ENCODE measurements at places on chromosomes 4 and X.

GRCh38 chr4:112073181-112073580, 72.1 kb upstream of the FAM241A start:
- no peak for DNase-seq

GRCh38 chr4:32986236-32986635, 2266.1 kb downstream of the PCDH7 start:
- DNase-seq = no peak

DNA sequence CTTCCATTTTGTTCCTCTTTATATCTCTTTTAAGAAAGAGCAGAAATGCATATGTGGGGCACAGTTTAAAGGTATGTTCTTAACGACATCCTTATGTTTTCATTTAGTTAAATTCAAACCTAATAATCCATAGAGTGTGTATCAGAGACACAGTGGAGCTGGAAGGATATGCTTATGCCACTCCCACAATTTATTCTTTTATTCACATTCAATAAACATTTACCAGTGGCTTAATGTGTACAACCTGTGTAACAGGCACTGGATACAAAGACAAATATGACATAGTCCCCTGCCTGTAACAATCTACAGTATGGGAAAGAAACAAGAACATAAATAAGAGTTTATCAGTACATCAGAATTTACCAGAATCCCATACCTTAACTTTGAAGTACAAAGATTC, 22.4 kb upstream of the CORIN start:
- no peak for DNase-seq

DNA sequence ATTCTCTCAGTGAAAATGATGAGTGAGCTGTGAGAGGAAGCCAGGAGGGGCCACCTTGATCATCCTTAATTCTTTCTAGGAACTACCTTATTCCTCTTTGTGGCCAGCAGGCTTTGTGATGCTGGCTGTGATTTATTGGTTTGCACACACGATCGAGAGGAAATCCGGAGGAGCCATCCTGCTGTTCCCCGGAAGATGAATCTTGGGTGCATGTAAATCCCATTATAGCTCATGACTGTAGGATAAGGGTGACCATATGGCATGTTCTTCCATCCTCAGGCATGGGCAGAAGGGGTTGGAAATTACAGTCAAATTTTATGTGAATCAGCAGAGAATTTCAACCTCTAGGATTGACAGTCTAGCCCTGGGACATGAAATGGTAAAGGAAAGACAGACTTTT, 254.5 kb downstream of the UNC5C start:
- no peak for DNase-seq

DNA sequence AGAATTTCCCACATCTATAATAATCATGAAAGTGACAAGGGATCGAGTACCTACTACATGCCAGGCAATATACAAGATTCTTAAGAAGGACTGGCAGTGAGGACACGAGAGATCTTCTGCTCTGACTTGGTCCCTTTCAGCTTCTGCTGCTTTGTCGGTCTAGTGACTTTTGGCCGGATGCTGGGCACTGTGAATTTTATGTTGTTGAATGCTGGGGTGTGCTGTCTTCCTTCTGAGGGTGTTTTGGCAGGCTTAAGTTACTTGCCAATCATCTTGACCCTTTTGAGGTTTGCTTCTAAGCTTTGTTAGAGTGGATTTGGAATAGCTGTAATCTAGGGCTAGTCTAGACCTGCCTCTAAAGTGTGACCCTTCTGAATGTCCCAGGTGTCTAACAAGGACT, 23.5 kb downstream of the NAT8L start:
- no peak for DNase-seq

DNA sequence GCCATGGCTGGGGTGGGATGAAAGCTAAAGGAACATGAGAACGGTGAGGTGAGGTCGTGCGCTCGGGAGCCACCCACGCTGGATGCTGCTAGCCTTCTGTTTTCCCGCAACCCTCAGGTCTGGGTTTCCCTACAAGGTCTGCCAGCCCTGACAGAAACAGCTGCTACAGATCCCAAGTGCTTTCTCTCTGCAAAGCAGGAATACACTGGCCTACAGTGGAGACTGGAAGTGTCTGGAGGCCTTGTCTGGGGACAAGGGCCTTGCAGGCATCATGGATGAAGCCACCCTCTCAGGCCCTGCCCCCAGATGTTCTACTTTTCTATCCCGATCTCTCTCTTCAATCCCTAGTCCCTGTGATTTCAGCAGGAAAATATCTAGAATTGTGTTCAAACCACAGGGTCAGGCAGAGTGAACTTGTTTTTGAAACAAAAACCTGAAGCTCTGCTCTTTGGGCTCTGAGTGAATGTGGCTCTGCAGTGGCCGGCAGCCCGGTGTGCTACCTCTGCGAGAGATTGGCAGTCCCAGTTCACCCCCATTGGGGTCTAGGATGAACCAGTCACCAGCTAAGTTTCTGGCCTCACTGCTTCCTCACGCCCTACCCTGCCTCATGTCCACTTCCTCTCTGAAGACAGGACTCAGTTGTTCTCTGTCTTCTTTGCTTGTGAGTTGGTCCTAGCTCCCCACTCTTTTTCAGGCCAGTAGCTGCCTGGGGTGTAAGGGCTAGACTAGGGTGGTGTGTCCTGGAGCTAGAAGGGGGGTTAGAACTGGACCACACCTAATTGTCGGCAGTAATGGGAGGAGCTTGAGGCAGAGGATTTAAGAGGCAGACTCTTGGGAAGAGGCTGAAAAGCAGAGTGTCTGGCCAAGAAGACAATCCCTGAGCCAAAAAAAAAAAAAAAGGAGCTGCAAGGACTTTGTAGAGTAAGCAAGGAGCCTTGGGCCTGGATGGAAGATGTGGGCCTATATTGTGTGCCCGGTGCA, 89.6 kb downstream of the RTL5 start:
- no peak for DNase-seq

GRCh38 chr4:26842911-26843310, 17.7 kb upstream of the STIM2 start:
- no peak for DNase-seq

GRCh38 chr4:15956179-15956850, 6.7 kb downstream of the FGFBP2 start:
- peak; percentile 87 for DNase-seq

DNA sequence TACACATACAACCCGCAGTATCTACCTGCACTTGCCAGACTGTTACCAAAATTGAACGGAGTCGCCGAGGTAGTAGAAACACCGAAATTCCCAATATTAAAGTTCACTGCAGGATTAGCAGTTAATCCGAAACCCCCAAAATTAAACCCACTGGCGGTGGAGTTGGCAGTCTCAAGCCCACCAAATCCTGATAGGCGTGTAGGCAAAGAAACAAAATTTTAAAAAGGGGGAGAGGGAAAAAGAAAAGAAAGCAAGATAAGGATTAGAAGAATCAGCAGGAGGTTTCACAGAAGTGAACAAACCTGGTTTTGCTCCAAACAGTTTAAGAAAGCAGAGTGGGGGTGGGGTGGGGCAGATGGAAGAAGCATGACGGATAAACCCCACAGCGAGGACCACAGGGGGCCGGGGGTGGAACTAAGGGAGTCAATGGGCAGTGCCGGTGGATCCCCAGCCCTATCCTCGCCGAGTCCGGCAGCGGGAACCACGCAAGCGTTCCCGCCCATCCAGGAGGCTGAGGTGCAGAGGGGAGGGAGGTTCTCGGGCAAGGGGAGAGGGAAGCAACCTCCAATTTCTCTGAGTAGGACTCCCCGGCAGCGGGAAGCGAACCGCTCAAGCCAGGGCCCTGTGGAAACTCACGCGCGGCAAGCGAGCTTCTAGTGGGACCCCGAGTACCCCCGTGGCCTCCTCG, 599 bp downstream of the NUP54 start:
- DNase-seq = peak; percentile 38

DNA sequence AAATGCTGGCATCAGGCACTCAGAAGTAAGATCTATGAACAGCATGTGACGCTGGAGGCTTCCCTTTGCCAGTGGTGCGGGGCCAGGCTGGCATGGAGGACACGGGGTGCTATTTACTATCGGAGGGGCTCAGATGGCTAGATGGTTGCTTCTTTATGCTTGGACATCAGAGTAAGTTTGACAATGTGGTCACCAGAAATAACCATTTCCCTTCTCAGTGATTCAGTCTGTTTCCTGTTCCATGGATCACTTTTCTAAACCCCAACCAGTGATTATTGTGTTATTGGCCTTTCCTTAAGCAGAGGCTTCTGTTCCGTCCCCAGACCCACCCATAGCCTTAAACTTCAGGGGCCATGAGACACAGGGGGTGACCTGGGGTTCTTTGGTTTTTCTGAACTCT, 55.4 kb upstream of the DHX15 start:
- no peak for DNase-seq

DNA sequence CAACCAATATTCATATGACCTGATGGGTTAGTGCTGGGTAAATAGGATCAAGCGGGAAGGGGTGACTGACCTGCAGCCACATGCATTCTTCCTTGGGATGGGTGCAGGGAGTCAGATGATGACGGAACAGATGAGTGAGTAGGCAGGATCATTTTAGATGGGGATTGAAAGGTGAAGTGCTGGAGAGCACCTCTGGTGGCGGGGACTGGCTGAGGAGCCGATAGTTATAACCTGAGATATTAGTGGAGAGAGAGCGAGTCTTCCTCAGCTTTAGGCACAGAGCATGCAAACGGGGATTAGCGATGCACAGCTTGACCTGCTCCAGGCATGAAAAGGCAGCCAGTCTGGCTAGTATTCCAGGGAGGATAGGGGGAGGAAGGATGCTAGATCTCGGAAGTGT, 99.1 kb downstream of the AFF1 start:
- no peak for DNase-seq

- no peak for DNase-seq
Measured at GRCh38 chrX:19372547-19373331, 29.0 kb downstream of the PDHA1 start.

DNA sequence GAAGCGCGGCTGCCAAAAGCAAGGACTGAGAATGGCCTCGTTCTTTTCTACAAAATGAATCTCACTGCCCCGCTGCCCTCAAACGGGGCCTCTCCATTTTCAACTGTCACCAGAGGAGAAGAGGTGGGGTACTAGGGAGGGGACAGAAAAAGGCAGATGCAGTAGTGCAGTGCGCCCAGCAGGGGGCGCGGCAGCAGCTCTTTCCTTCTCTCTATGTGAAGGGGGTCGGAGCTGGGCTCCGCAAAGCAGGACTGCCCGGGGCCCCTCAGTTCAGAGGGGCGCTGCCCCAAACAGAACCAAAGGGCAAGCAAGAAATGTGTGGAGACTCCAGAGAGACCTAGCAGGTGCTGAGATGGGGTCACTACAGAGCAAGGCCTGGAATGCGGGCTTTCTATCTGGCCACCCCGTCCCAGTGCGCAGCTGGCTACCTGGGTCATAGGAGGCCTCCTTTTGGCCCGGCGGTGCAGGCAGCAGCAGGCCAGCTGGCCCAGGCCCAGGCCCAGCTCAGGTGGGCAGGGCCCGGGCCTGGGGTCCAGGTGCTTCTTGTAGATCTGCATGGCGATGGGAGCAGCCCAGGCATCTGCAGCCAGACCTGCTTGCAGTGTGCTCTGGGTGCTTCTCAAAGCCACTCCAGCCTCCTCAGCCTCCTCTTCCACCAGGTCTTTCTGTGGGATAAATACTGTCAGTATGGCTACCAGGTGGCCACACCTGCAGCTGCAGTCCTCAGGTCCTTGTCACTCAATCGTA, 5.9 kb downstream of the IRAK1 start:
- DNase-seq = peak; percentile 64

DNA sequence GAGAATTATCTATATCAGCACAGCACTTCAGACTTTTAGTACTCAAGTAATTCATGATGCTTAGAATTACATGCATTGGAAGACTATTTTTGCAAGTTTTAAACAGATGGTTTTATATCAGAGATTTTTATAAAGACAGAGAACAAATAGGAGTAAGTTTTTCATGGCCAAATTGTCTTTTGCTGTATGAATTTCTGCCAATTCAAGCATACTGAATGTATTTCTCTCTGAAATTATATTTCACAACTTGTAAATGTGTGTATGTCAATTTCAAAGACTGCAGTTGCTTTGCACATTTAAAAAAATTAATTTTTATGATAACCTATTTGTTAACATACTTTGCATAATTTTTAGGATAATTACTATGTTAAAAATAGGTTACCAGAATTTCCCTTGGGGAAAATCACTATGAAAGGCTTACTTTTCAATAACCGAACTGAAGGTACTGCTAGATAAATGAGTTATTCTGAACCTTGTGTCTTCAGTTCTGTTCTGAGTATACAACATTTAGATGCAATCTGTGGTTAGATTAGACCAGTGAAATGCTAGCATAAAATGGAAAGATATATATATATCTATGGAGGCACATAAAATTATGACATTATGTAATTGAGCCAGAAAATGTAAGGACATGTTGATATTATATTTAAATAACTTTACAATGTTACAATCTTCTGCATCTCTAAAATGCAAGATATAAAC, 1344.2 kb upstream of the PABPC4L start:
- no peak for DNase-seq

DNA sequence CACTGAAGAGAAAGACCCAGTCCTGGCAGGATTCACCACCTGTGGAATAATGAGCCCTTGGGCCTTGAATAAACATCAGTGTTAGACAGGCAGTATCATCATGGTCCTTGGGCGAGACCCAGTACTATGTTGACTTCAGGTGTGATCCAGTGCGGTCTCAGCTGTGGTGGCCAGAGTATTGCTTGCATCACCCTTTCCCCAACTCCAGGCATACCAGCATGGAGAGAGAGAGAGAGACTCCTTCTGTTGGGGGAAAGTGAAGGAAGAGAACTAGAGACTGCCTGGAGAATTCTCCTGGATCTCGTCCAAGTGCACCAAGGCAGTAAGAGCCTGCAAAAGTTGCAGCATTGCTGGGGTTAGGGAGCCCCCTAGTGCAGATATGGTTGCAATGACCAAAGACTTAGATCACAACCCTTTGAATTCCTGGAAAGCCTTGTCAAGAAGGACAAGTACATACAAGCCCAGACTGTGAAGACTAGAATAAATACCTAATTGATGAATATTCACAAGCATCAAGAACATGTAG, 61.1 kb upstream of the VAMP7 start:
- DNase-seq = no peak

DNA sequence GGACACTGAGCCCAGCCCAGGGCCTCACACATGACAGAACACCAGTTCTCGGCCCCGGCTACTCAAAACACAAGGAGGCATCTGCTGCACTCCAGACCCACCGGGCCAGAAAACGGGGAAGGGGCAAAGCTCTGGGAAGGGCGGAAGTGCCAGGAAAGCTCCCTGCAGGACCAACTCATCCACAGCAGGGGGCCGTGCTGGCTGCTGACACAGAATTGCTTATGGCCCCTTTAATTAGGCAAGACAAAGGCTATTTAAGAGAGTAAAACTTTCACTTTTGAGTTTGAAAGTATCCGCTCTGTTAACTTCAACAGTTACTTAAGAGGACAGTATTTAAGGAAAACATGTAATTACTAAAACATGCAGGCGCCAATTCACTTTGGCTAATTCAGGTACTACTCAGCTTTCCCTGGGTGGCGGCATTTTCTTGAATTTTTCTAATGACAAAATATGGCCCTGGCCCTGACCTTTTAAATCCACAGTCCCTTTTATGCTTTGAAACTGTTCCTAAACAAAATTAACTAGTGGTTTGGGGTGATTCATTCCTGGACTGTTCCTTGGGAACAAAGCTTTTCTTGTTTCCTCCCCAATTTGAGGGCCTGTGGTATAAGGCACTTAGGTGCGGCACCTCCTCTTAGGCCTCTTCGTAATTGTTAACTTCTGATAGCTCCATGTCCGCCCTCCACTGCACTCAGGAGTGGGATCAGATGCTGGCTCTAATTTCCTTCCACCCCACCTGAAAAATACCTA, 40.4 kb downstream of the NSG1 start:
- no peak for DNase-seq
